ENCODE measurements at places on chromosomes 2 and 18.
A peak's percentile ranks its signal among the peaks of the same experiment; 100 is the strongest.

GRCh38 chr18:34222307-34223163 is 2.2 kb downstream of the NOL4 start:
- no peak for DNase-seq

DNA sequence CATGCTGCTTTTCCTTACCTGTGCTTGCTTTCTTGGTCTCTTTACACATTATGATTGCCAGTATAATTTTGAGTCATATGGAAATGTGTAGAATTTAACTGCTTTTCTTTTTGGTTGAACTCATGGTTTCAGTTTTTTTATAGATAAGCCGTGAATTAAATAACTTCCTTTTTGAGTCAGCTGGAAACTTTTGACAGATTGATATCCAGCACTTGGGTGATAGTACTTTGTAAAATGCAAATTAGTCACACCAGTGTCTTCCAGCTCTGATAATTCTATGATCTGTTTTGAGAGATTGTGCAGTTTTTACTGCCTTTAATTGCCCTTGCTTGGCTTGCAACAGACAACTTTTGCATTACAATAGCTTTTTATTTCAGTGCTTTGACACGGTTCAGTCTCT is 86.4 kb downstream of the NCOA1 start:
- DNase-seq: no peak

- DNase-seq: no peak
These were observed 689.6 kb upstream of the HS6ST1 start for GRCh38 chr2:129008055-129008880.

GRCh38 chr2:227473806-227474205 is 1.9 kb downstream of the AGFG1 start:
- DNase-seq: no peak

DNA sequence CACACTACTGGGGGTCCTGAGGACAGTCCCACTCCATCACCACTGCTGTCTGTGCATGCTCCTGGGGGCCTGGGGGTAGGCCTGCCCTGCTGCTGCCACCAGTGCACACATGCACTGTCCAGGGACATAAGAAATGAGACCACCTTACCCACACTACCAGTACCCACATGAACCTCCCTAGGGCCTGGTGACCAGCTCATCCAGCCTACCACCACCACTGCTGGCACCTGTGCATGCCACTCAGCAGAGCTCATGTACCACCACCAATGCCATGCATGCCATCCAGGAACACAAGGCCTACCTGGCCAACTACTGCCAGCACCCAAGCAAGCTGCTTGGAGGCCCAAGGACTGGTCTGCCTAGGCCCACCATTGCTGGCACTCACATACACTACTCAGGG is 112.8 kb downstream of the BARD1 start:
- no peak for DNase-seq

- DNase-seq: no peak
These were observed 118.0 kb downstream of the MBP start for GRCh38 chr18:77014538-77014937.

DNA sequence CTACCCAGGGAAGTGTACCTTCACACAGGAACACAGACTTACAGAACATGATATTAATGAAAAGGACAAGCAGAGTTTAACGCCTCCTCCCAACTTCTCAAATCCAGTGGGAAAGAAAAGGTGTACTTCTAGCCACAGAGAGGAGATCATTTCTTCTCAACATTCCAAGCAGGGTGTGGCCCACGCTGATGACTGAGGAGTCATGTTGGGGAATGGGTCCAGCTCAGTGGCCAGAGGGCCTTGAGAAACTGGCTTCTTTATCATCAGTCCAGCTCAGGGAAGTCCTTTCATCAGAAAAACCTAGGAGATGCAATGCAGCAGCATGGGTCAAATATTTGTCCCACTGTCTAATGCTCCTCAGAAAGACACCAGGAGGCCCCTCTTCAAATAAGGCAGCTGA is 63.0 kb downstream of the RBM43 start:
- DNase-seq: no peak

- DNase-seq: no peak
These were observed 513.0 kb downstream of the GALR1 start for GRCh38 chr18:77762642-77763041.

GRCh38 chr2:71892423-71892730 is 255.3 kb downstream of the CYP26B1 start:
- no peak for DNase-seq

GRCh38 chr2:38409156-38410102 is 32.4 kb upstream of the ATL2 start:
- DNase-seq: no peak

DNA sequence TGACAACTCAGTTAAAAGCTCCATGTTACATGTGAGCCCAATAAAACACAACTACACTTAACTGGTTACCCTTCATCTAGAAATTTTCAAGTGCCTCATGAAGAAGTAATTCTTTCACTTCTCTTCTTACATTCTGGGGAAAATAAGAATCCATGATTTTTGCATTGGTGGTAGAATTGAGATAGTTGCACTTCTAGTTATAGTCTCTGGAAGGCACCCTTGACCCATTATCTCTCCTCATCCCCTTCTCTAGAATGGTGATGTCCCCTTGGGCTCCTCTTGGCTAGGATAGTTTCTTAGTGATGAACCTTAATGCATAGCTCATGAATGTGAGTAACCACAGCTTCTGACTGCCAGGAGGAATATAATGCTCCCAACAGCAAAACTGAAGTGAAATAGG is 3.6 kb downstream of the LGALSL start:
- DNase-seq: no peak

- DNase-seq: no peak
These were observed 84.1 kb downstream of the SMIM21 start for GRCh38 chr18:75343389-75343788.

- no peak for DNase-seq
These were observed 2.2 kb upstream of the POLR2D start for GRCh38 chr2:127860130-127860529.

GRCh38 chr2:174052584-174052976 is 87.4 kb upstream of the SP3 start:
- DNase-seq: no peak

DNA sequence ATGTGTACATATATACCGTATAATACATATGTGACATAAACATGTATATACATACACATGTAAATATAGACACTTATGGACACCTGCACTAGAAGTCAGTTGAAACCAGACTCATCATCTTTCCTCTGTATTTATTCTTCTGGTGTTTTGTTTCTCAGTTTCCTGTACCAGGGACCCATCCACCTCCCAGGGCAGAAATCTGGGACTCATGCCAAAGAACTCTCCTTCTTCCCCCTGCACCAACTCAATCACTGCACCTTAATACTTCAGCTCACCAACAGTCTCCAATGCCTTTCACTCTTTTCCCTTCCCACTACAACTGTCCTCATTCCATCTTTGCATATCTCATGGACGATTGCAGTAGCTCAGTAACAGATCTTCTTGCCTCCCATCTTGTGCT is 428.0 kb downstream of the FBXO15 start:
- DNase-seq: no peak

GRCh38 chr2:189574793-189575475 is 5.7 kb downstream of the SLC40A1 start:
- no peak for DNase-seq

GRCh38 chr18:24051031-24051947 is 36.7 kb downstream of the TTC39C start:
- DNase-seq: no peak

GRCh38 chr2:53174539-53174938 is 593.1 kb upstream of the CHAC2 start:
- DNase-seq: no peak

DNA sequence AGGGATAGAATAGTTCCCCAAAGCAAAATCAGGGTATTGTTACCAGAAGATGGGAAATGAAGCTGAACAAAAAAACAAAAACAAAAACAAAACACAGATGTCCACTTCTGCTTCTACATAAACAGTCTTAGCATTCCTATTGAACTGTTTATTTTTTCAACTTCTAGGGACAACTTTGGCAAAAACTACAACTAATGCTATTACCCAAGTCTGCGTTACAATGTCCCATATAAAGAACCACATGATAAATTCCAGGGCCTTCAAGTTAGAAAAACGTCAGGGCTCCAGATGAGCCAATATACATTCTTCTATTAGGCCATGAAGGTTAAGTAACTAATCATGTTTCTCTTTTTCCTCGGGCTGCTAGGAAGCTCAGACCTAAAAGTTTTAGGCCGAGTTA is 16.9 kb downstream of the PID1 start:
- no peak for DNase-seq

GRCh38 chr18:48197819-48198218 is 211.4 kb downstream of the ZBTB7C start:
- no peak for DNase-seq

DNA sequence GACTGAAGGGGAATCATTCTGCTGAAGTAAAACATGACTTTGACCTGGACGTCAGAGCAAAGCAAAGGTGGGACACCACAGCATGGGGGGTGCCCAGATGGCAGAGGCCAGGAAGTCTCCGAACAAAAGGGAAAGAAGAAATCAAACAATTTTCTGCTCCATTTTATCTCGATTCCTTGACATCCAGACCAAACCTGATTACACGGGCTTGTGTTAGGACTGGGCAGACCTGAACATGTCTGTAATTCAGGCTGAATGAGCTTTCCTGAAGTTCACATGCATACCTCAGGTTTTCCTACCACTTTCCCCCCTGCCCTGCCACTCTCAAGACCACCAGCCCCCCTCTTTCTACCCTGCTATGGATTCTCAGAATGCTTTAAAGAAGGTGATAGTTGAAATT is 44.8 kb upstream of the MEIS1 start:
- no peak for DNase-seq

- DNase-seq: no peak
These were observed 275.6 kb upstream of the CXCR4 start for GRCh38 chr2:136393514-136393913.

DNA sequence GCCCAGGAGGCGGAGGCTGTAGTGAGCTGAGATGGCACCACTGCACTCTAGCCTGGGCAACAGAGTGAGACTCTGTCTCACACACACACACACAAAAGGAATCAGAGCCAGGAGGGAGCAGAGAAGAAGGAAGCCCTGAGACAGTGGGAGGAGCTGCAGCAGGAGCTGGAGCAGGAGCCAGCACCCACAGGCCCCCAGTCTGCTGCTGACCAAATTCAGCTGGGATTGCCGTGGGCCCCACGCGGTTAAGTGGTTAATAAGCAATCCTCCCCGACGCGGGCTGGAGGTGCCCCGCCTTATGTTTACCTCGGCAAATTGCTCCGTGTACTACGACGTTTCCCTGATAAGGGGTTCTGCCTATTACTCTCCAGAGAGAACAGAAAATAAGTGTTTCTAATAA is 265.3 kb downstream of the TWIST2 start:
- peak; percentile 17 for DNase-seq

DNA sequence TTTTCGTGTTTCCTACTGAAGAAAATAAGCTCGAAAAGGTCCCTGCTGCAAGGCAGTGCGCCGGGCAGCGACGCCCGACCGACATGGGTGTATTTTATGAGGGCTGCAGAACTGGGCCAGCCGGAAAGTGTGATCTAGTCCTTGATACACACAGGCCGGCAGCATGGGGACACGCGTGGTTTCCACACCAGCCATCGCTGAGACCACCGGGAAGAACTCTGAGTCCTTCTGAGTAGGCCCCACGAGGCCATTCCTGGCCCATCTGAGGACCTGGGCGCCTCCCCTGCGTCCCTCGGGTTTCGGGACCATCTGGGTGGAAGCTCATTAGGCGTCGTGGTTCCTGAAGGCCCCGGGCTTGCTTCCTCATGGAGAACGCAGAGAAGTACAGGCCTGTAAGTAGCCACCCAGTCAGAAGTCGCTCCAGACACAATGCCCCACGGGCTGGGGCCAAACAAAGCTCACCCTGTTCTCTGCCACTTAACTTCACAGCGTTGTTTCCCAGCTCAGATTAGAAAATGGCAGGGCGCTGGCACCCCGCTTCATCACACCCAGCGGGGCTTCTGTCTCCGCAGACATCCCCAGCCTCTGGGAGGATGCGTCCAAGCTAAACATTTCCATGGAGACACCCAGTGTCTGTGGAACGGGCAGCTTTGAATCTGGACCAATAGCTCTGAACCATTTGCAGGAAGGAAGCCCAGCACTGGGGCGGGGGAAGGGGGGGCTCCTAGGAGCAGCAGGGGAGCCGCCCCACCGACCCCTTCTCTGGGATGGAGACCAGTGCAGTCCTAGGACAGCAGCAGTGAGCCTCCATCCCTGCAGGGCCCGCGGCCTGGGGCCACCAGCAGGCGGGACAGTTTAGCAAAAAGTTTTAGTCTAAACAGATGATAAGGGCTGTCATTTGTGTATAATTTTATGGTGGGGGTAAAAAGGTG is 2.4 kb downstream of the NFATC1 start:
- DNase-seq: no peak

- no peak for DNase-seq
These were observed 12.1 kb downstream of the IMPA2 start for GRCh38 chr18:11993264-11993916.

GRCh38 chr2:172829229-172829628 is 93.6 kb downstream of the RAPGEF4 start:
- DNase-seq: peak; percentile 10

GRCh38 chr2:239202836-239203235 is 198.0 kb downstream of the HDAC4 start:
- DNase-seq: no peak

DNA sequence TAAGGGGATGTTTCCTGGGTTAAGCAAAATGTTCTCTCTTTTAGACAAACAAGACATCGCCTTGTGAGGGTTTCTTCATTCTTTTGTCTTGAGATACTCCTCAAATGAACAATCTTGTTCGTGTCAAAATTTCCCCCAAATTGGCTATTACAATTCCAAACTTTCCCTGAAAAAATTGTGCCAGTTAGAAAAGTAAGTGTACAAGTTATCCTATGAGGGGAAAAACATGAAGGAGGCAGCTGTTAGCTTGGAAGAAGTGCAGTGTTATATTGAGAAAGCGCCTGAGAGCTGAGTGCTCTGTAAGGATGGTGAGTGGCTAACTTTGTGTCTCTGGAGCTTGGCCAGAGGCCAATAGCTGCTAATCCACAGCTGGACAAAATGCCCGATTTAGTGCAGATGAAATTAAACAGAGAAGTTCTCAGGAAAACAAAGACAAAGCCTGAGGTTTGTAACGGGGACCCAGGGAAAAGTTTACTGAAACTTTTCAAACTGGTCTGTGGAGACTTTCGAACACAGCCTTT is 14.1 kb upstream of the PLEKHH2 start:
- DNase-seq: no peak

- DNase-seq: no peak
These were observed 38.7 kb downstream of the TTC39C start for GRCh38 chr18:24053211-24053610.

- DNase-seq: no peak
These were observed 6.5 kb upstream of the CFAP221 start for GRCh38 chr2:119537792-119538191.

DNA sequence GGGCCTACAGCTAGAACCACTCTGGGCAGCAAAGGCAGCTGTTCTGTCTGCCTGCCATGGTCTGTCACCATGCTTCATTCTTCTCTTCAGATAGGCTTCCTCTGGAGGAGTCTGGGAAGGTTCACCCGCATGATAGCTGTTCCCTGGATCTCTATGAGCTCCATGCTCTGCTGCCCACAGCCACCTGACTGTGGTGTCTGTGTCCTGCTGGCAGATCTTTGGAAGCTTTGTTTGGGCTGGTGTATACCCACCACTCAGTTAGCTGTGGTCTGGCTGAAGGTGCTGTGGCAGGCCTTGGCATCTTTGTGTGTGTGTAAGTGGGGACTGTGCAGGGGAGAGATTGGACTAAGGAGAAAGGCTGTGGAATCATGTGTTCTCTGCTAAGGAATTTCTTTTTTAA is 23.4 kb downstream of the MYO1B start:
- peak; percentile 92 for DNase-seq

- DNase-seq: peak; percentile 64
These were observed 28.5 kb downstream of the HRH4 start for GRCh38 chr18:24488824-24489493.

All from myocyte (in vitro differentiated cells).